ENCODE measurements at places on chromosomes 2 and 18.

GRCh38 chr2:85779641-85780315 lies 26.0 kb downstream of the ATOH8 start:
- no peak for DNase-seq

- no peak for DNase-seq
These were observed 166.9 kb downstream of the MSH2 start for GRCh38 chr2:47569658-47570475.

- no peak for DNase-seq
These were observed 51.4 kb upstream of the EML6 start for GRCh38 chr2:54671875-54672589.

DNA sequence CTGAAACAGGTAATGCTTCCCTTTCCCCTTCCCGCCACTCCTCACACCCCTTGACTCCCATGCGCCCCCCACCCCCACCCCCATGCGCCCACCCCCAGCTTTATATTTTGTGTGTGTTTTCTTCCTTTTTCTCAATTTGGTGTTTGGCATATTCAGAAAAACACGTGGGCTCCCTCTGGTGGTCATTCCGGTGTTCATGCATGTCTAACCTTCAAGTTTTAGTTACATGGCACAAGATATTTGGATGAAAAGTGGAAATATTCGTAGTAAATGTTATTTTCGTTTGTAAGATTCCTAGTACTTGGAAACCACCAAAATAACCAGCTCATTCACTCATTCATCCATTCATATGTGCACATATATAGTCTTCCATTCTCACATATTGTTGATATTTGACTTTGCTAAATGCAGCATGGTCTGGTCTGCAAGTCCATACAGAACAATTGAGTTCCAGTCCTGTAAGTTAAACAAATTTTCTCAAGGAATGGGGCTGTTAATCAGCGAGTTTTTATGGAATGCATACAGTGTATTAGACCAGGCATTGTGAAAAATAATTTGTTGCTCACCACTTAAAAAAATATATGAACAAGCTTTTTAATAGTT lies 143.6 kb upstream of the MAP3K20 start:
- peak; percentile 45 for DNase-seq

DNA sequence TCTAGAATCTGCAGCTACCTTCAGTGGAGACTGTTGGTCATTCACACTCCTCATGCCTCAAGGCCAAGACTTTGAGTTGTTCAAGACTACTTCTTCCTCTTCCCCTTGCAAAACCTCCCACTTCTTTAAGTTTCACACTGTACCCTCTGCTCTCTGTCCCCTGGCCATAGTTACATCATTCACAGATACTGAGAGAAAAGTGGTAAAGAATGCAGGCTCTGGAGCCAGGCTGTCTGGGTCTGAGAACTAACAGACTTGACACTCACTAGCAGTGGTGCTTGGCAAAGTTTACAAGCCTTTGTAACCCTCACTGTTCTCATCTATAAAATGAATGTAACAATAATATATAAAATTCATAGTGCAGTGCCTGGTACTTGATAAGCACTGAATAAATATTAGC lies 61.8 kb downstream of the CDH20 start:
- DNase-seq: no peak

GRCh38 chr18:37435996-37436395 lies 129.6 kb downstream of the CELF4 start:
- no peak for DNase-seq

- no peak for DNase-seq
These were observed 1007.0 kb upstream of the ACVR2A start for GRCh38 chr2:146837857-146838256.

DNA sequence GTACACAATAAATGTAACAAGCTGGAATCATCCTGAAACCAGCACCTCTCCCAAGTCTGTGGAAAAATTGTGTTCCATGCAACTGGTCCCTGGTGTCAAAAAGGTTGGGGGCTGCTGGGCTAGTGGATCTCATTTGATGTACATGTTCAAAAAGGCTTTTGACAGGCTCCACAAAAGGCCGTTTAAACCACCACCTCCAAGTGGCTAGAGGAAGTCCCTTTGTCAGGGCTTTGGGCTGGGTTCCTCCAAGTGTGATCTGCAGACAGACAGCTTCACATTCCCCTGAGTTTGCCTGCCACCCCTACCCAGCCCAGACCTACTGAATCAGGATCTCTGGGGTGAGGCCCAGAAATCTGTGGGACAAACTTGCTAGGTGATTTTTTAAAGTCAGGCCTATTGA lies 84.7 kb downstream of the TGFA start:
- DNase-seq: no peak

- DNase-seq: no peak
These were observed 94.9 kb downstream of the GBX2 start for GRCh38 chr2:236073246-236073645.

DNA sequence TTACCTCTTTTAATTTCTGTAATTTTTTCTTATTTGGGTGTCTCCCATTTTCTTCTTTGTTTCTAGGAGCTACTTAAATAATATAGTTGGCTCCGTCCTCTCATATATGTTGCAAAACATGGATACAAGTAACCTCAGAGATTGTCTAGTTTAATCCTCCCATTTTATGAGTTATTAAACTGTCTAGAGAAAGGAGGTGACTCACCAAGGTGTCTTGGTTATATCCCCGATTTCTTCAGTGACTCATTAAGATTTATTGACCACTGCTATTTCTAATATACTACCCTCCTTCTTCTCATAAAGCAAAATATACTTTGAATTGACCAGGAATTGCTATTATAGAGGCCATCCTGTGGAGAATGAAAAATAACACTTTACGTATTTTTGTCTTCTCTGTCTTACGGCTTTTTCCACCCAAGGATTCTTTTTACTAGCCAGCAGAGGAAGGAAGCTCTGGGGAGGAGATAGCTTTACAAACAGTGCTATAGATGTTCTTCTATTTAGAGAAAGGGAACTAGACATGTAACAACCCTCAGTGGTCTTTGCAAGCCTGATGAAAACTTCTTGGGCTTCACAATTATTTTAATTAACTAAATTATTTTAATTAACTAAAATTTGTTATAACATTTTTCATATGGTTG lies 300.4 kb upstream of the TNP1 start:
- DNase-seq: no peak

DNA sequence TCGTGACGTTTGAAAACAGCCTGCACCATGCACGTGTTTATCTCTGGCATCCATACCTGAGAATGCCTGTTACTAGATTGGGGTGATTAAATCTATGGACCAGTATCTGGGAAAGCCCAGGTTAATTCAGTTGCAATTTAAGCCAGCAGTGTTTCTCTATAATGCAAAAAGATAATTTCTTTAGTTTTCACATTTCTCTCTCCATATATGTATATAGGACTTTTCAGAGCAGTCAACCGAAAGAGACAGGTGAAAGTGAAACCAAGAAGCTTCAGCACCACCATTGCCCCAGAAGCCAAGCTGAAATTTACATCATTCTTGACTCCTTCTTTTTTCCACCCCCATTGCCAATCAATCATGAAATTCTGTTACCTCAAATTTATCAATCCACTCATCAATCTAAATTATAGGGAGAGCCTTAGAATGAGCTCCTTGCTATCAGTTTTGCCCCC lies 2.7 kb upstream of the LRP2 start:
- no peak for DNase-seq

DNA sequence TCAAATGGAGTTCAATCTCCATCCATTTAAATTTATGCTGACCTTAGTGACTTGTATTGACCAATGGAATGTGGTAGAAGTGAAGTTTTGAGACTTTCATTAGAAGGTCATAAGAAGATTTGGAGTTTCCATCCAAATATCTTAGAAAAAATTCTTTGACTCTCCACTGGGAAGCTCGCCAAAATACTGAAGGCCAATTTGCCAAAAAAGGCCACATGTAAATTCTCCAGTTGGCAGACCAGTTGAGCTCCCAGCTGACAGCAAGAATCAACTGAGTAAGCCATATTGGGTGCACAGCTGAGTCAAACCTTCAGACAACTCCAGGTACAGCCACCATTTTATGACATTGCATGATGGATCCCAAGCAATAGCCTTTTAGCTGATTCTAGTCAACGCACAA lies 228.3 kb upstream of the SETBP1 start:
- DNase-seq: no peak

- DNase-seq: no peak
These were observed 173.0 kb downstream of the SP3 start for GRCh38 chr2:173792166-173792565.

- no peak for DNase-seq
These were observed 31.7 kb downstream of the NGEF start for GRCh38 chr2:232981356-232981755.

DNA sequence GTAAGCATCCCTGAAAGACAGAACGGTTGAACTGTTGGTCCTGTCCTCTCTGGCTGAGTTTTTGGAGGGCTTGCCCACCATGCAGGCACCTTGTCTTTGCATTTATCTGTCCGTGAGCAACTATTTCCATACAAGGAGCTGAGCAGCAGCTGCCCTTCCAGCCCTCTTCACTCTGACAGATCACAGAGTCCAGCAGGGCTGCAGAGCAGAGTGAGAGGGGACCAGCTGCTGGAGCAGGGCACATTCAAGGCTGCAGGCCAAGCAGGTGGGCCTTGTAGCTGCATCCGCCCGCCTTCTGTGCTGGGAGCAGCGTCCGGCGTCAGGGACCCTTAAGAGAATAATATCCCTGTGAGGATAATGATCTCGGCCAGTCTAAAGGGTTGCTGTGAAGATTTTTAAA lies 9.5 kb downstream of the SMYD1 start:
- DNase-seq: no peak

DNA sequence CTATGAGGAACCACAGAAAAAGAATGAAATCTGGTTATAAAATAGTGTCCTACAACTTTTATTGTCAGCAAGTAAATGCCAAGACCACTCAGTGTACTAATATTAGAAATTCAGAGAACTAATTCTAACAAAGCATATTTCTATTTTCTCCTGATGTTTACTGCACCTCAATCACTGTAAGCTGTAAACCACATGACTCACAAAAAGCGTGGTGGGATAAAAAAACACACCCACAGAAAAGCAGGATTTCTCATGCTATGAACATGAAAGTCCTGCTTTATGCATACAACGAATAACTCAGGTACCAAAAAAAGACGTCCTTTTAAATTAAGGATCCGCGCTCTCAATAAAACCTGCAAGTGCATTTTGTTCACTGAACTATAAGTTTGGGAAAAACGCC lies 797 bp downstream of the TXNL4A start:
- no peak for DNase-seq

DNA sequence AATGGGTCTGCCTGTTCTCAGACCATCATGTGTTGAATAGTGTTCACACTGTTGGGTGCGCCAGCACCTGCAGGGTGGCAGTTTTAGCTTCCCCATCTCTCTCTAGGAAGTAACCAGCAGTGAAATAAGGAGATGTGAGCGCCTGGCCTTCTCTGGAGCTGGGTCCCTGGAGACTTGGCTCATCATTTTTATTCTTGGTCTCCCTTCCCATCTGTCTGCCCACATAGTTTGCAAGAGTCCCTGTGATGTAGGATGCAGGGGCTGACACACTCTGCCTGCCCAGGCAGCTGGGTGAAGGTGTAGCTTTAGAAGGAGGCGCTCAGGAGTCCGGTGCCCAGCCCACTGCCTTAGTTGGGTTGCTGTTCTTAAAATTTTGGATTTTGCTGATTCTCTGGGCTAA lies 172.2 kb downstream of the LDLRAD4 start:
- DNase-seq: no peak

DNA sequence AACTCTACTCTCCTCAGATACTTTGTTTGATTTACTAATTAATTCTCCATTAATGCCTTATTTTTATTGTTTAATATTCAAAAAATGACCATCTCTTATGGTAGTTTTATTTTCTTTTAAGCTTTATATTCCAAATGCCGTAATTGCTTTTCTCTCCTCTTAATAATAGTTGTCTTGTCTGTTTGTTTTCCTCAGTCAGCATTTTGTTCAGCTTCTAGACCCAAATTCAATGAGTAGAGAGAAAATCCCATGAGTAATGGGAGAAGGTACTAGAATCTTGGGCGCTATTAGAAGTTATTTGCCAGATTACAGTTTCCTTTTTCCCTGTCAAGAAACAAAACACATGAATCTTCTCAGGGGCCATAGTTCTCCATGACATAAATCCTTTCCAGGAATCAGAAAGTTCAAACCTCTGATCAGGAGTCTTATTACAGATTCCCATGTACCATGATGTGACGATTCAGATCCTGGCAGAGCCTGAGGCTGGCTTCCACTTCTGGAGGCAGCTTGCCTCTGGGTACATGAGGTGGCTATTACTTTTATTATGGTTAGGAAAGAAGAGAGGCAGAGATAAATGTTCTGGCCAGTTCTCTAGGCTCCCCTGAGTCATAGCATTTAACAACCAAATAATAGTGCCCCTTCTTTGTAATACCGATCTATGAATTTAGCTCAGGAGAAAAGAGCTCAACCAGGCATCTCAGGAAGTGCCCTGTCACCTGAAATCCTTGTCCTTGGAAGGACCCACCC lies 485.1 kb upstream of the SETBP1 start:
- DNase-seq: no peak

DNA sequence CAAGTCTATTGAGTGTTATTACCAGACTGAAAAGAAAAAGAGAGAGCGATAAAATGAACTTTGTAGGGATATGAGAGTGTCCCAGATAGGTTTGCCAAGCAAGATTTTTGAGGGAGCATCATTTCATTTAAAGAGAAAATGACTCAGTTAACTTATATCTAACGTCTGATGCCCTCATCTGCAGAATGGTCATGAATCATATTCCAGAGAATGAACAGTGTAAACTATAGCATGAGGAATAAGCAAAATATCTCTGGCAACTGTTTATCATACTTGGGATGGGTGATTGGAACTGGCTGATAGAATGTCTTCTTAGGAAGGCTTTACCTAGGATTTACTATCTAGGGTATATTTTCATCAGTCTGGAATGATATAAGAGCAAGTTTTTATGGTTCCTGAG lies 289.4 kb downstream of the CMPK2 start:
- no peak for DNase-seq

DNA sequence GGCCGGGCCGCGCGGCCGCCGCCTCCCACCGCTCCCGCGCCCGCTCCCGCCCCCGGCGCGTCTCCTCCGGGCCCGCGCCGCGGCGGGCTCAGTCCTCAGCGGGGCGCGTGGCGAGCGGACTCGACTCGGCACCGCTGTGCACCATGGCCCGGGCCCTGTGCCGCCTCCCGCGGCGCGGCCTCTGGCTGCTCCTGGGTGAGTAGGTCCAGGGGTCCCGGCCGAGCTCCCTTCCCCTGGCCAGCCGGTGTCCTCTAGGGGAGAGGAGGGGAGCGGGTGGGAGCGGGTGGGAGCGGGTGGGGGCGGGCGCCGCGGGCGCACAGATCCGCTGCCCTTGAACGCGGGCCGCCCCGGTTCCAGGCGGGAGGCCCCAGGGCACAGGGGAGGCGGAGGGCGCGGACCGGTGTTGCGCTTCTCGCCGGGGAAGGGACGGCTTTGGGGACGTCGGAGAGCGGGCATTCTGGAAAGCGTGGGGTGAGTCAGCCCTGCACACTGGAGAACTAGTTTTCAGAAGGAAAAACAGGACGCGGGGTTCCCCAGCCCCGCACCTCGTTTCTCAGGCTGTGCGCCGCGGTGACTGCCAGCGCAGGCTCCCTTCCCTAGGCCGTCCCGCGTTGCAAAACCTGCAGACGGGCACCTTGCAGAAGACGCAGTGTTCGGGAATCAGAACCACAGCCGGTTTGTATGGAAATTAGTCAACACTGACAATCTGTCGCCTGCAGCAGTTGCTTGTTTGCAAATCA lies at the start of gene RAMP1:
TSS of gene RAMP1 (plus strand) at position 91 of the 740 bp plus-strand sequence. CDS start at position 144, 53 bp downstream.
- no peak for DNase-seq
